Testis (tissue), 5 donors: ENCODE measurements at places on chromosomes 11 and 22.

DNA sequence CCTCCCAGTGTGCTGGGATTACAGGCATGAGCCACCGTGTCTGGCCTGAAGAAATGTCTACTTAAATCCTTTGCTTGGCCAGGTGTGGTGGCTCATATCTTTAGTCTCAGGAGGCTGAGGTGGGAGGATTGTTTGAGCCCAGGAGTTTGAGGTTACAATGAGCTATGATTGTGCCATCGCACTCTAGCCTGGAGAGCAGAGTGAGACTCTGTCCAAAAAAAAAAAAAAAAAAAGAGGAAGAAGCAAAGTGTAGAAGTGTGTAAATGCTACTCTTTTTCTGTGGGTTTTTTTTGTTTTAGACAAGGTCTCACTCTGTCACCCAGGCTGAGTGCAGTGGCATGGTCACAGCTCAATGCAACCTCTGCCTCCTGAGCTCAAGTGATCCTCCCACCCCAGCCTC, 6.4 kb upstream of the ATG16L2 start:
- no peak for DNase-seq

DNA sequence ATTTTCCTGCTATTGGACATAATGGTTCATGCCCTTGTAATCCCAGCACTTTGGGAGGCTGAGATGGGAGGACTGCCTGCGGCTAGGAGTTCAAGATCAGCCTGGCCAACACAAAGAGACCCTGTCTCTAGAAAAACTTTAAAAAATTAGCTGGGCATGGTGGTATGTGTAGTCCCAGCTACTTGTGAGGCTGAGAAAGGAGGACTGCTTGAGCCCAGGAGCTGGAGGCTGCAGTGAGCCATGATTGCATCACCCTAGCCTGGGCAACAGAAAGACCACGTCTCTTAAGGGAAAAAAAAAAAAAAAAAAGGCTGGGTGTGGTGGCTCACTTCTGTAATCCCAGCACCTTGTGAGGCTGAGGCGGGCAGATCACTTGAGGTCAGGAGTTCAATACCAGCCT, 94.0 kb downstream of the APOL5 start:
- DNase-seq: no peak

GRCh38 chr22:23511627-23512347, 68.3 kb downstream of the IGLL1 start:
- DNase-seq: no peak

- DNase-seq: peak; percentile 21
Measured at GRCh38 chr11:133163463-133164419, 368.6 kb downstream of the OPCML start.

- no peak for DNase-seq
Measured at GRCh38 chr11:33064033-33064825, 24.9 kb downstream of the TCP11L1 start.

- DNase-seq: peak; percentile 95
Measured at GRCh38 chr22:38056969-38057891, at the start of gene PICK1. Gene PICK1 (plus strand): TSS chr22:38057404. CDS start chr22:38057810, 406 bp downstream.

DNA sequence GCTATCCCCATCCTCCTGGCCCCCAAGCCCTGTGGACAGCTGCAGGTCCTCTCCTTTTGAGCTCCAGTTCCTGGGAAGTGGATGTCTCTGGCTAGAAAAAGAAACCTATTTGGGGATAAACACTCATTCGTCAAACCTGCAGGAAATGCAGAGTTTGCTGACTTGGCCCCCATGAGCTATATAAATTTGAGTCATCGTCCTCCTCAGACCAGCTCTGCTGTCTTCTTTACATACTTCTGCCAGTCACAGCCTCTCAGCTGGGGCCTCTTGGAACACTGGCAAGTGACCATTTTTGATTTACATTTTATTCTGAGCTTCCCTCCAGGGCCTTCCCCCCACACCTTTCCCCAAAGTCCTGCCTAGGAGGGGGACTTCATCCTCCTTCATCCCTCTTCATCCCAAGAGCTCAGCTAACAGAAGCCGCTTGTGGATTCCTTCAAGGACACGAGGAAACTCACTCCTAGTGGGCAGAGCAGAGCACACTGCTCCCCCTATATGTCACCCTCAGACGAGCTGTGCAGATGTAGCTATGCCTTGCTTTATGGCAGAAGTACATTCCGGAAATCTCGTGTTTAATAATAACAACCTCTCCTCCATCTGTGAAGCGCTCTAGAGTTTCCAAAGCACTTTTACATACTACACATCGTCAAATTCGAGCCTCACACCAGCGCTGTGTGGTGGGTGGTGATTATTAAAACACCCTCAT, 131.8 kb downstream of the FEZ1 start:
- DNase-seq: no peak

DNA sequence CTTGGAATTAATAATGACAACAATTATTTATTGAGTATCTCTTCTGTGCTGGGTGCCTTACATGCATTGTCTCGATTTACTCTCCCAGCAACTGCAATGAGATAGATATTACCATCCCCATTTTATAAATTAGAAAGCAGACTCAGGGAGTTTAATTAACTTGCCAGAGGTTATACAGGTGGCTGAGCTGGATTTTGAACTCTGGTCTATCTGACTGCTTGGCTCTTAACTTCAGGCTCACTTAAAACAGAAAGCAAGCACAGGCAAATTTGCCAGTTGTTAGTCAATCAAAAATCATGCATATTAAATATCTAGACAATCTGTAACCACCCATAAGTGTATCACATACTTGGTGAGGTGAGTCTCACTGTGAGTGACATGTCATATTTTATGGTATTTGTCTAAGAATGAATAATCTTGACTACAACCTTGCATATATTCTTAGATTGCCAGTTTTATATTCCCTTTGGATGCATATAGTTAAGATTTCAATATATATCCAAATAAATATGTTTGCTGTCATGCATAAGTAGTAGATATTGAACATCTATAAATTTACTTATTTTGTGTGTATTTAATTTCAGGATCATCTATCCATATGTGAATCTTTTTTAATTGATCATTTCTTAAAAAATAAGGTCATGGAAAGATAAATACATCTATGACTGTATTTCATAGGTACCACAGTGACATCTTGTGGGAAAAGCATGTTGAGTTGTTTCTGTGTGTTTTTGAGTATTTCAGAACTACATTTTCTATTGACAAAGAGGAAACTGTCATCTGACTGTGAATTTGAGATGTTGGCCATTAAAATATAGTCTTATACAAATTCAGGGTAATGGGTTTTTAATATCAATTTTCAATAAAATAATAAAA, 112.0 kb upstream of the ARHGAP42 start:
- no peak for DNase-seq

GRCh38 chr11:126452241-126453101, 97.0 kb downstream of the ST3GAL4 start:
- peak; percentile 50 for DNase-seq

GRCh38 chr11:23730307-23730998, 766.4 kb upstream of the LUZP2 start:
- DNase-seq: peak; percentile 44

DNA sequence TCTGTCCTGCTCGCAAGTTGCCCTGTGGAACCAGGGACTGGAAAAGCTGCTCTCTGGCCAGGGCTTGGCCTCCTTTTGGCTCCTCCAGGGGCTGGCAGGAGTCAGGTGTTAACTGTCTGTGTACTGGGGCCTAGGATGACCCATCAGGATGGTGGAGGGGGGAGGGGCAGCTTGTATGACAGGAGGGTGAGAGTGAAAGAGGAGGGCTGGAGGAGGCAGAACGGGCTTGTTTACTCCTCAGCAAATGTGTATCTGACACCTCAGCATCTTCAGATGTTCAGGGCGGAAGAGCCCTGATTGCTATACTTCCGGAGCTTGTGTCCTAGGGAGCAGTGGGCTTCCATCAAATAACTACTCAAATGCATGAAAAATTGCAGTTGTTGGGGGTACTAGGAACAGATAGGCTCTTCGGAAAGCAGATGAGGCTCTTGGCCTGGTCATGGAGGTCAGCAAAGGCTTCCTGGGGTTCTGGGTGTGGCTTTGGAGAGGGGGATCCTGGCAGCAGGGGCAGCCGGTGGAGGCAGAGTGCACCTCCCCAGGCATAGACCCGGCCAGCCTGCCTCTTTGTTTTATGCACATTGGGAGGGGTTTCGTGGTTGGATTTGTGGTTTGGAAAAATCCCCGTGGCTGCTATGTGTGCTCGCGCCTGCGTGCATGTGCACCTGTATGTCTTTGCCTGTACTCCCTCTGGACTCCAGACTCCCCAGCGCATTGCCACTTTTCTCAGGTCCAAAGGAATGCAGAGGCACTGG, 31.2 kb downstream of the CD82 start:
- no peak for DNase-seq

GRCh38 chr11:34926101-34926830, 9.8 kb downstream of the PDHX start:
- DNase-seq: no peak

- DNase-seq: no peak
Measured at GRCh38 chr22:25113316-25113721, 86.3 kb upstream of the CRYBB3 start.

GRCh38 chr22:30453731-30454510, 17.9 kb downstream of the SEC14L3 start:
- DNase-seq: peak; percentile 67

- peak; percentile 50 for DNase-seq
Measured at GRCh38 chr11:63866211-63866610, 27.3 kb downstream of the MARK2 start.

DNA sequence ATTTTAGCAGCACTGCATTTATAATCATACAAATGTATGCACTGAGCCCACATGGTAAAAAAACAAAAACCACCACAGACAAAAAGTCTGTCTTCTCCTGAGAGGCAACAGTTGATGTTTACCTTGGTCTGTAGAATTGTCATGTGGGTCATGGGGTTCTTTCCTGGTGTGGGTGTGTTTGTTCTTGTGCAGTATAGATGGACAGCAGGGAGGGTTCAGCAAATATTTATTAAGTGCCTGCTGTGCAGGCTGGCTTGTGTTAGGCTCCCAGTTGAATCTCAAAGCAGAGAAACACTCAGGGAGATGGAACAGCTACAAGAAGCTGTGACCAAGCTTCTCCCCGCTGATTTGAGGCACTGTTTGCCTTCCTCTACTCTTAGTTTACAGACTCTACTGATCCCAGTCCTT, 82.2 kb downstream of the PISD start:
- peak; percentile 4 for DNase-seq

- no peak for DNase-seq
Measured at GRCh38 chr11:77035039-77035438, 841 bp downstream of the B3GNT6 start.

GRCh38 chr11:558503-558902, 2.0 kb downstream of the LMNTD2 start:
- no peak for DNase-seq

- DNase-seq: no peak
Measured at GRCh38 chr11:6638429-6638828, 17.2 kb downstream of the DCHS1 start.

- no peak for DNase-seq
Measured at GRCh38 chr11:108708173-108708572, 43.3 kb downstream of the DDX10 start.

DNA sequence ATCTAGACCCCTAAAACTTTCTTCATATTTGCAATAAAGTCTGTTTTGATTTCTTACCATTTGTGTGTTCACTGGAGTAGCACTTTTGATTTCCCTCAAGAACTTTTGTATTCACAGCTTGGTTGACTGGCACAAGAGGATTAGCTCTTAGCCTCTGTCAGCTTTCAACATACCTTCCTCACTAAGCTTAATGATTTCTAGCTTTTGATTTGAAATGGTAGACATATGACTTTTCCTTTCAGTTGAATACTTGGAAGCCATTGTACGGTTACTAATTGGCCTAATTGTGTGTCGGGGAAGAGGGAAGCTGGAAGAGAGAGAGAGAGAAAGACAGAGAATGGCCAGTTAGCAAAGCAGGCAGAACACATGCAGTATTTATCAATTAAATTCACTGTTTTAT, 180.5 kb downstream of the ARHGAP42 start:
- no peak for DNase-seq

- DNase-seq: peak; percentile 21
Measured at GRCh38 chr11:106306942-106307341, 229.5 kb downstream of the AASDHPPT start.

DNA sequence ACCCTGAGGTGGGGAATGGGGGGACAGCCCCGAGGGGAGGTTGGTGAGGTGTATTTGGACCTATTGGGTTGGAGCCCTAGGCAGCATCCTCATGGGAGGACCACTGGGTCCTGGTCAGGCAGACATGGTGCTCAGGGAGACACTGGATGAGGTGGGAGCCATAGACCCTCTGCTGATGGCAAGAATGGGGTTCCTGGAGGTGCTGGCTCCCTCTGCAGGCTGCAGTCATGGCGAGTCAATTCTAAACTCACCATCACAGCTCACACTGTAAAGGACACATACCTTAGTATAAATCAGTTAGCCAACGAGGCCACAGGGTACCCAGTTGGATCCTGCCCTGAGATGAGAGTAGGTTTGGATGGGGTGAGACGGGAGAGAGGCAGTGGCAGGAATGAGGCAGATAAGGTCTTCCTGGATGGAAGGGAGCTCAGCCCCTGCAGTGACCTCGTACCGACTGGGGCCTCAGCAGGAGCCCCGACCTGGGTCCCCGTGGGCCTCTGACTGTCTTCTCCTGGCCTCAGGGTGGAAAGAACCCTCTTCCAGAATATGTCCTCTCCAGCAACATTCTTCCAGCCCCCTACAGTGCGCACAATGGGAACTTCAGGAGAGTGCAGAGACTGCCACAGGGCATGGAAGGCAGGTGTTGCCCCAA, 1.7 kb upstream of the GAB4 start:
- no peak for DNase-seq

- peak; percentile 83 for DNase-seq
Measured at GRCh38 chr22:27670701-27671412, 130.7 kb downstream of the MN1 start.

GRCh38 chr11:21412652-21413383, 743.4 kb downstream of the NELL1 start:
- DNase-seq: no peak

DNA sequence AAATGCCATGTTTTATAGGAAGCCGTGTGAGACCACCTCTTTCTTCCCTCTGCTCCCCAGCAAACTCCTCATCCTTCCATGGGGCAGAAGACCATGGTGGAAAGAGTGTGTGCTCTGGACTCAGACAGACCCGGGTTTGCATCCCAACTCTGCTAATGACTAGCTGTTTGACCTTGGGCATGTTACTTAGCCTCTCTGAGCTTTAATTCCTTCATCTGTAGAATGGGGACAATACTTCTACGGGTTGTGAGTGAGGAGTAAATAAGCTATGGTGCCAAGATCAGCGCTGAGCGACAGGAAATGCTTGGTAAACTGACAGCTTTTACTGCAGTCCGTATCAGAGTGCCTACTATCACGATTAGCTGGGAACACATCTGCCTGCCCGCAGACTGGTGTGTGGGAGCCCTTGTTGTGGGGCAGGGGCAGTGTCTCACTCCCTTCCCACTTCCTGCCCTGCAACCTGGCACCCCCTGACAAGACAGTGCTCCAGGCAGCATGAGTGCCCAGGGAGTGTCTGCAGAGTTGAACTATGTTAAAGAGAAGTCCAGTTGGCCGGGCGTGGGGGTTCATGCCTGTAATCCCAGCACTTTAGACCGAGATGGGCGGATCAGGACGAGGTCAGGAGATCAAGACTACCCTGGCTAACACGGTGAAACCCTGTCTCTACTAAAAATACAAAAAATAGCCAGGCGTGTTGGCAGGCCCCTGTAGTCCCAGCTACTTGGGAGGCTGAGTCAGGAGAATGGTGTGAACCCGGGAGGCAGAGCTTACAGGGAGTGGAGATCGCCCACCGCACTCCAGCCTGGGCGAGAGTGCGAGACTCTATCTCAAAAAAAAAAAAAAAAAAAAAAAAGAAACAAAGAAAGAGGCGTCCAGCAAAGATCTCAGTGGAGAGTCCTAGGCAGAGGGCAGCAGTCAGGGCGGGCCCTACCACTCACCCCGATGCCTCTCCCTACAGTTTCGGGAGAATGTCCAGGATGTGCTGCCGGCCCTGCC, 2.2 kb downstream of the SEC14L2 start:
- no peak for DNase-seq

GRCh38 chr11:112163875-112164685, at the start of gene IL18:
Gene IL18 (minus strand): TSS chr11:112164094. CDS start chr11:112155053, 9,041 bp downstream.
- DNase-seq: peak; percentile 27
